ENCODE measurements at places on chromosomes 3 and 15.
A peak's percentile ranks its signal among the peaks of the same experiment; 100 is the strongest.

DNA sequence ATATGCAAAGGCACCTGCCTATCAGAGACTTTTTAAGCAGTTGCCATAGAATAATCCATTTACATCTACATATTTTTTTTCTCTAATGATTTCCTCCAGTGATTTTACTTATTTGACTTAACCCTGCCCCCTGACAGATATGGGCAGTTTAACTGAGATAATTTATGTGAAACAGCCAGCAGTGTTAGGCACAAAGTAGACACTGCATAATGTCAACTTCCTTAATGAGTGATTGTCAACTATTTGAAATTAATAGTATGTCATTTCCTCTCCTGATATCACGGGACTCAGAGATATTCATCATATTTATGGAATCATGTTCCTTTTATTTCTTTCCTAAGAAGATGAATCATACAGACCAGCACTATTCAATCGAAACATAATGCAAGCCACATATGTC lies 179.9 kb upstream of the ATP10A start:
- no peak for DNase-seq

- DNase-seq: no peak
Observed at GRCh38 chr3:36678216-36679013, 85.9 kb downstream of the DCLK3 start.

DNA sequence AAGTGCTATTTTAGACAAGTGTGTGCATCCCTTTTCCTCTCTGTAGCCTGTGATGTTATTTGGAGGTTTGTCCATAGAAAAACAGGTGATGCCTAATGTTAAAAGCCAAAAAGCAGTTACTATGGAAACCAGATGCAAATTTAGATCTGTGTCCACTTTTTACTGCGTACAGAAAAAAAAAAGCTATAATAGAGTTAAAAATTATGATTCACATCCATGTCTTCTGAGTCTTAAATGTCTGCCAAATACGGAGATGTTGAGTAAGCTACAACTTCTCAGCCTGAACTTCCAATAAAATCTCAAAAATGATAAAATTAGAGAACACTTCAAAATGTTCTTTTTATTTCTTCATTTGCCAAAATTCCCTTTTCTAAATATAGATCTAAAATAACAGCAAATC lies 74.2 kb upstream of the GAP43 start:
- DNase-seq: no peak

DNA sequence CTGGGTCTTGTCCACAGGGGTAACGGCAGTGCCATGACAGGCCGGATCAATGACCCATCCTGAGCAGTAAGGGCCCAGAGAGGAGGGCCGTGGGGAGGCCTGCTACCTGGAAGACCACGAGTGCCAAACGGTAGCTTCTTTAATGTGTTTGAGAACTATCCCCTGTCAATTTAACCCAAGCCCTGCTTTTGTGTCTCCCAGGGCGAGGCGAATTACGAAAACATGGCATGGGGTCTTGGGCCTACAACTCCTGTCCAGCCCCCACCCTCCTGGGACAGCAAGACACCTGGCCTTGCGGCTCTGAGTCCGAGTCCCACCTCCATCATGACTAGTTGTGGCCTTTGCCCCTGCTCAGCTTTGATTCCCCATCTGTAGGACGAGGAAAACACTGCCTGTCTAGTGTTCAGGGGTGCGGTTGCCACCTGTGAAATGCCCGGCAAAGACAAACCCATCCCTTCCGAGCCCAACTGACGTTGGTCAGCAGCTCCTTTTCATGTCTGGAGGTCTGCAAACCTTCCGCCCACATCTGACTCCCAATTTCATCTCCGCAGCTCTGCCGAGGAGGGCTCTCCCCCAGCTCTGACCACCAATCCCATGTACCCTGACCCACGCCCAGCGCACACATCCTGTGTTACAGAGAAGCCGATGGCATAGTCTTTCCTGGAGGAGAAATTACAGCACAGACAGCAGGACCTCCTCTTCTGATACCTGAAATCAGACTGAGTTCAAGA lies 28.9 kb upstream of the SNRPA1 start:
- no peak for DNase-seq

DNA sequence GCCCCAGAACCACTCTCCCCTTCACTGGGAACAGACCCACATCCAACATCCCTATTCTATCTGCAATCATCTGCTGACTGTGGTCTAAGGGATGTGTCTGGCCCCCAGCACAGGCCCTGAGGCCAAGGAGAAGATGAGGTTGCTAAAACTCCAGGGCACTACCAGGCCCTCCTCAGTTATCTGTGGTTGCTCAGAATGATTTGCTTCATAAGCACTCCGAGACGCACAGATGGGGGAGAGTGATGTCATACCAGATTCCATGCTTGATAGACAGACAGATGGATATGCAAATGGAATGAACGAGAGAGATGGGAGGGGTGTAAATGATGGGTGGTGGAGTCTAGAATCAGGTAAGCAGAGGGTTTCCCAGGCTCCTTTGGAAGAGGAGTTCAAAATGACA lies 57.8 kb downstream of the CEMIP start:
- peak; percentile 91 for DNase-seq

DNA sequence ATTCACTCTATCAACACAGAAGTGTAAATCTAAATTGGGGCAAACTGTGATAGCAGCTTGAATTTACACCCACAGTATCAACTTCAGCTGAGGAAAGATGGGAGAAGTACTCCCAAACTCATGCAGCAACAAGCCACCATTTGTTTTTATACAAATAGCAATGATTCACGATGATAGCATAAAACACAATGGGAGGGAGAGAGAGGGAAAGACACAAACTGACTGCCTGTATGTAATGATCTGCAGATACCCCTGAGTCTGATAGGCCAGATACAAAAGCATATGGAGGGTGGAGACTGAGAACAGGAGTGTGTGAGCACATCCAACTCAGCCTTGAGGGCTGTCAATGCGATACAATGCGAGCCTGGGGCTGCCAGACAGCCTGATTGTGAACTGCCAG lies 79.2 kb downstream of the CNTN3 start:
- DNase-seq: no peak
